ENCODE measurements at places on chromosomes 2 and 18.

DNA sequence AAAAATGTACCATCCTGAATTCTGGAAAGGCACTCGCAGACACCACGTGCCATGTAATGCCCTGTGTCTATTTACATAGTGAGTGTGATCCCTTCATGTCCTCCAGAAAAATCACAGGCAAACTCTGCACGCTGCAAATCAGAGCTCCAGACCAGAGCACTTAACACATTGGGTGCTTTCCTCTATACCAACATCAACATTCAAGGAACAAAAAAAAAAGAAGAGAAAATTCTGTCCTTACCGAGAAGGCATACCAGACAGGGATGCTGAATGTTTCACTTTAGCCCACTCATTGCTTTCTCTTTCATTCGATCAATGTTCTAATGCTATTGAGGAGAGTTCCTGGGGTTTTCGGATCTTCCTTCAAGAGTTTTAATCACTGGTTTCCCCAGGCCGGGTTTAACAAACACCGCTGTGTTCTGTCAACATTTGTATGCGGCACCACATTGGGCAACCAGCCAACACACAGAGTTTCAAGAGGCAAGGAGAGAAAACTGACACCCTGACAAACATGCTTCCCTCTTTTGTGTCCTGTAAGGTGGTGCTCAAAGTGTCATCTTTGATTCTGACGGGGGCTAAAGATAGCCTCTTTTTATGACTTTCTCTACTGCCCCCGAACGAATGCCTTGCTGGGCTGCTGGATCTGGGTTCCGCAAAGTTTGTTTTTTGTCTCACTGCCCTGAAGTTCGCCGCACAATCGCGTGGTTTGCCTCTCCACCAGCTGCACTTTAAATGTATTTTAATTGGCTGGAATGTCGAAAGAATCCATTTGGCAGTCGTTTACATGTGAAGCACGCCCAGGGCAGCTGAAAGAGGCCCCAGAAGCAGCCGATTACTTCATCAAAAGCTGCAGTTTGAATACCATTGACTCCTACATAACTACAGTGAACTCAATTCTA lies 106.4 kb upstream of the NCKAP5 start:
- DNase-seq = peak; percentile 52

DNA sequence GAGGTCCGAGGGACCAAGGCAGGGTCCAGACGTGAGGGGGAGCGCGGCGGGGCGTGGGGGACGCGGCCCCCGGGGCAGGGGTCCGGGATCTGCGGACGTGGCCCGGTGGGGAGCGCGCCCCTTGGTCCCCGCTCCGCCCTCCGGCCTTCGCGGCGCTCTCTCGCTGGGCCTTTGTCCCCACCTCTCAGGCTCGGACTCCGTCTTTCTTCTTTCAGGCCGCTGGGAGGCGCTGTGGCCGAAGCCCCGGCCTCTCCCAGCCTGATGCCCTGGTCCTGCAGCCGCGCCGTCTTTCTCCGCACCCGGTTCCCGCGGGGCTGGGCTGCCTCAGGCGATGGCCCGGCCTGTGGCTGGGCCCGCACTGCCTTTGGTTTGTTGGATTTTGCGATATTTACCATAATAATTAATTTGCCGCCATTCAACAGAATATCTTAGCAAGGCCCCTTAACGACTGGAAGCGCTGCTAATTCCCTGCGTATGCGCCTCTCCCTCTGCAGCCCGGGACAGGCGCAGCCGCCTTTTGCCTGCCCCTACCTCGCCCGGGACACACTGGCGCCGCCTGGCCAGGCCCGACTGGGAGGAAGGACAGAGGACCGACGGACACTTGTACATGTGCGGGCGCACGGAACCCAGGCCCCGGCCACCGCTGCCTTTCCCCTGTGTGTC lies 10.8 kb downstream of the SIX3 start:
- no peak for DNase-seq

DNA sequence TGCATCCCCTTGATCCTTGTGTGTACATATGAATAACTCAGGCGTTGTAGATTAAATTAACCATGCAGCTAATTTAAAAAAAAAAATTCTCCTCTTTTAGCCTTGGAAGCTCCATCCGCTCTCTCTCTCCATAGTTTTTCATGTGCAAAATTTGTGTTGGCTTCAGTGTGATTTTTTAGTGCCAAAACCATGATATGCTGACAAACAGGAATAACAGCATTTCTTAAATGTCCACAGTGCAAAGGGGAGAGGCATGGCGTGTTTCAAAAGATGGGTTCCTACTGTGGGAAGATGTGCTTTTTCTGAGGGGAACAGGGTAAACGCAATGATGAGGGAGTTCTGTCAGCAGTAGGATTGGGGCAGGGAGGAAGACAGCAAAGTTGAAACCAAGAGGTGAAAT lies 247.0 kb downstream of the ICOS start:
- no peak for DNase-seq

- no peak for DNase-seq
Observed at GRCh38 chr2:134232461-134232860, 21.4 kb upstream of the MGAT5 start.

DNA sequence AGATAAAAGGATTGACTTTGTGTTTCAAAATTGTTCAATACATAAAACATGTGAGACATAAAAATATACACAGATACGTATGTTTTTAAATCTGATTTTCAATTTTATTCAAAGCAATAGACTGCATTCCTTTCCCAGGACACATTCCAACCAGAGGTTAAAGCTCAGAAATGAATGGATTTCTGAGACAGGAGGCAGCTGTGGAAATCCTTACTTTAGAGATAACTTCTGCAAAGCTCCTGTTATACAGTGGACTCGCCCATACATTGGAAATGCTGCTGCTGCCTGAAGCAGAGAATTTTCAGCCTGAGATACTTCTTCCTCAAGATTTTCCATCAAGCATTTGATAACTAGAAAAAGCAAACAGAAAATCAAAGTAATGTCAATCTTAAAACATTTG lies 43.8 kb downstream of the THADA start:
- DNase-seq = no peak

DNA sequence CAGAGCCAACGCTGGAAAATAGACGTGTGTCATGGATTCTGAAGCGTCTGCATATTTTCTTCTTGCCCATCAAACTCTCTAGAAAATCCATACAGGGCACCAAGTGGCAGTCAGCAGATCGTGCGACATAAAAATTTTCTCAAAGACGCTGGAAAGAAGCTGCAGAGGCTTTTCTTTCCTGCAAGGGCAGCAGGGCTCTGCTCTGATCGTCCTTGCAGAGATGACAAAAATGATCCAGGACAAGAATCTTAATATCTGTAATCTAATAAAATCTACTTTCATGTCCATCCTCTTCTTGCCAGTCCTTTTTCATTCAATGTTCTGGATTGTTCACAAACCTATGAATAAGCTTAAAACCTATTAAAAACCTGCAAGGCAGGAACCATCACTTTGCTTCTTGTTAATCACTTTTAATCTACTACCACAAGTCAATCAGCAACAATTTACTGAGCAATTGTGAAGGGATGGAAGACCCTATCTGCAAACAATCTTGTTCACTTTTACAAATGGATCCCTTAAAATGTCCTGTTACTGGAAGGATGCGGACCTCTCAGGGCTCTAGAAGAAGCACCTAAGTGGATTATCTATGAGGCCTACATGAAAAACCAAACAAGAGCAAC lies 93.6 kb downstream of the MREG start:
- no peak for DNase-seq

GRCh38 chr2:140273958-140274357 lies 1493.8 kb upstream of the NXPH2 start:
- DNase-seq = no peak

GRCh38 chr18:11215216-11215615 lies 65.8 kb upstream of the PIEZO2 start:
- DNase-seq = no peak

- DNase-seq = no peak
Observed at GRCh38 chr18:12703664-12704063, 822 bp downstream of the PSMG2 start.

DNA sequence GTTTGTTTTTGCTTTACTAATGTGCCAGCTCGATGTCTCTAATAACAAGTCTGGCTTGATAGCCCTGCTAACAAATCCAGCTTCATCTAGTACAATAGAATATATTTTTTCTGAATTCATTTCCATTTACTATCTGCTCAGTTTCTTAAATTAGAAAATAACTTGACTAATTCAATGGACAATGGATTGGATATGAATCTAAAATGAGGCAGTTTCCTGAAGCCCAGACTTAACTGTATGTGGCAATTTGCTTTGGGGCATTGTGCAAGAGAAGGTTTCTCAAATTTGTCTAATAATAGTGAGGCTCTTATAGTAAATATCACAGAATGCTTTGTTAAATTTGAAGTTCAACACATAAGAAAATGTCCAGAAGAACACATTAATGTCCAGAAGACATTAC lies 25.8 kb downstream of the CALCRL start:
- DNase-seq = no peak

GRCh38 chr2:60376252-60376651 lies 177.2 kb downstream of the BCL11A start:
- DNase-seq = no peak

GRCh38 chr2:54271189-54271588 lies 15.2 kb upstream of the TSPYL6 start:
- DNase-seq = no peak

GRCh38 chr2:11553661-11554398 lies 20.0 kb downstream of the GREB1 start:
- DNase-seq = no peak

DNA sequence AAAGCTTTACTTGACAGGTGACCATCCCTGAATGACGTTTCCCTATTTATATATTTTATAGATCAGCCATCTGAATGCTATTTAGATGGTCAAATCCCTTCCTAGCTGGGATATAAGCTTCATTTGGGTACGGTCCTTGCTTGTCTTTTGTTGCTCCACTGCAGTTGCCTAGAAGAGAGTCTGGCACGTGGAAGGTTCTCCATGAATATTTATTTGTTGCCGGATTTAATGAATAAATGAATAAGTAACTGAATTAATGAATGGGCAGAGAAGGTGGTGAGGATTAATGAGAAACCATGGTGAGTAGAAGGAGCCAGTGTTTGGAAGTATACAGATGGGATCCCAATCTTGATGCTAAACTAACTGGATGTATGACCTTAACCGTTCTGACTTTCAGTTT lies 222.1 kb downstream of the LPIN1 start:
- DNase-seq = no peak

- DNase-seq = no peak
Observed at GRCh38 chr18:28284132-28284531, 107.2 kb upstream of the CDH2 start.

DNA sequence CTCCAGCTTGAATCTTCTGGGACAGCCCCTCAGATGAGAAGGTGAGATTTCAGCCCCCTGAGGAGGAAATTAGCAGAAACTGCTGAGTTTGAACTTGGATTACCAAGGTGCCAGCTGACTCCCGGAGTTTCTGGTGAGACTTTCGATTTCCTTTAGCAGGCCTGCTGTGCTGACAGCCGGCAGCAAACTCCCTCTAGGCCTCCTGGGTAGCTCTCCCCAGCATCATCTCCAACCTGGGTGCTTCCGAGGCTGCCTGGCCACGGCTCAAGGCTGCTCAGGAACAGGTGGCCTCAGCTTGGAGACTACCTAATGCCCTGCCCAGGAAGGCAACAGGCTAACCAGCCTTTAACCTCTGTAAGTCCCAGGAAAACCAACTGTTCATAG lies 16.5 kb downstream of the SDC1 start:
- DNase-seq = no peak

DNA sequence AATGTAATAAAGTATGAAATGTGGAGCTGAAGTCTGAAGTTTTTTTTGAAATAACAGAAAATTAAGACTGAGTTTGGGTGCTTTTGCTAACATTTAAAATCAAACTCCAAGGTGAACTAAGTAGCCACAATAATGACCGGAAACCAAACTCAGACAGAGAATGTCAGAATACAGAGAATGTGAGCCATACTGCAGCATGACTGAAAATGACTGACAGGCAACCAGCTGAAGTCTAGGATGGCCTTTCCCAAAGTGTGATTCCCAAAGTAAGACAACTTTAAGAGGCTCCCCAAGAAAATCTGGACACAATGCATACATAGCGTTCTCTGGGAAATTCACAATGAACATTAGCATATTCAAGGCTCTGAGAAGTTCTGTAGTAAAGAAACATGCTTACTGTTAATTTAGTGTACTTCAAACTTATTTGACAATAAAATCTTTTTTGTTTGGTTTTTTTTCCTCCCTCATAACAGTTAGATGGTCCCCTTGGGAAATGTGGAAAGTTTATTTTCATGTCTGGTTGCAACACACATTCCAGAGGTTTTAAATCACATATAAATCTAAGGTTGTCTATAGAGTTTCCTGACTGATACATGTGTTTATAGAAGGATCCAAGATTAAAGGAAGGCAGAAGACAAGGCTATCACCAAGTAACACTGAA lies 28.6 kb downstream of the PLA2R1 start:
- DNase-seq = no peak

- no peak for DNase-seq
Observed at GRCh38 chr18:58135183-58135641, 91.2 kb downstream of the NEDD4L start.

DNA sequence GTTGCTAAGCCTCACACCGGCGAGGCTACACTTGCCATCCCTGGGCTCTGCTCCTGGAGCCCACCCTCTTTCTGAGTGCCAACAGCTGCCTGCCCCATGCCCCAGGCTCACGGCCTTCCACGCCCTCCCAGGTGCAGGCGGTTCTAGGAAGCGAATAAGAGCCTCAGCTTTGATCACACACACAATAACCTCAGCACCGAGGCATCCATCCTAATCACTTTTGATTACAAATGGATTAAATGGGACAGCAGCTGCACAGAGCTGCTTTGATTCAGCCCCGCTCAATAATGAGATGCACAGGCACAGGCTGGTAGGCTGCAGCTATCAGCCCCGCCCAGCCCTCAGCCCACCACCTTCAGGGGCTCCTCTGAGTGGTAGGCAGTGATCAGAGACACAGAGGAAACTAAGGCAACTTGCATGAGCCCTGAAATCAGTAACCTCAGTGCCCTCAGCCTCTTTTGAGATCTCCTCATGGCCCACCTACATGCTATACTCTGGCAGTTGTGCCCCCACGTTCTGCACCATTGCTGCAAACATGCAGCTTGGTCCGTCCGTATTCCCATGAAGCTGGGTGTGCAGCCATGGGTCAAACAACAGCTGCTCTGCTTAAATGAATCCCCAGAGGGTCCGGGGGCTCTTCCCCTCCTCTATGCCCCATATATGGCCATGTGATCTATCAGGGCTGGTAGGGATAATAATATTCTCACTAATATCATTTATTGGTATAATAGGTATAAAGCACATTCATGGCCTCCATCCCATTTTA lies 171.4 kb downstream of the SETBP1 start:
- no peak for DNase-seq

- no peak for DNase-seq
Observed at GRCh38 chr2:17302281-17302680, 216.0 kb downstream of the RAD51AP2 start.

All from NCI-H2081 treated with DMSO at 0.1 percent for 48 hours (cell line).